ENCODE measurements at places on chromosomes 6 and 20.

DNA sequence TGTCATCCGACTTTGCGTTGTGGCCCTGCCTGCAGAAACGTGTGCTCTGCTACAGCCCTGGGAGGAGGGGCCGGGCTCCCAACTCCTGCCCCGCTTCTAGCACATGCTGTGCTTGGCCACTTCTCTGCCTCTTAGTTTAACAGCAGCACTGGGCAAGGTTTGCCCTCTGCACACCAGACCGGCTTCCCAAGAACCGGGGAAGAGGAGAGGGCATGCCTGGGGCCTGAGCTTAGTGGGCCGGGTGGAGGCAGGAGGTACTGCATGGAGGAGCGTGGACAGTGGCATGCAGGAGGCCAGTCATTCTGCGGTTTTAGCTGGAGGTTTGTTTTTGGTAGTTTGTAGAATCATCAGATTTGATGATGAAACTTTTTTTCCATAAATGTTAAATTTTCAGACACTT is 45.5 kb downstream of the CEP43 start:
- no peak for DNase-seq

DNA sequence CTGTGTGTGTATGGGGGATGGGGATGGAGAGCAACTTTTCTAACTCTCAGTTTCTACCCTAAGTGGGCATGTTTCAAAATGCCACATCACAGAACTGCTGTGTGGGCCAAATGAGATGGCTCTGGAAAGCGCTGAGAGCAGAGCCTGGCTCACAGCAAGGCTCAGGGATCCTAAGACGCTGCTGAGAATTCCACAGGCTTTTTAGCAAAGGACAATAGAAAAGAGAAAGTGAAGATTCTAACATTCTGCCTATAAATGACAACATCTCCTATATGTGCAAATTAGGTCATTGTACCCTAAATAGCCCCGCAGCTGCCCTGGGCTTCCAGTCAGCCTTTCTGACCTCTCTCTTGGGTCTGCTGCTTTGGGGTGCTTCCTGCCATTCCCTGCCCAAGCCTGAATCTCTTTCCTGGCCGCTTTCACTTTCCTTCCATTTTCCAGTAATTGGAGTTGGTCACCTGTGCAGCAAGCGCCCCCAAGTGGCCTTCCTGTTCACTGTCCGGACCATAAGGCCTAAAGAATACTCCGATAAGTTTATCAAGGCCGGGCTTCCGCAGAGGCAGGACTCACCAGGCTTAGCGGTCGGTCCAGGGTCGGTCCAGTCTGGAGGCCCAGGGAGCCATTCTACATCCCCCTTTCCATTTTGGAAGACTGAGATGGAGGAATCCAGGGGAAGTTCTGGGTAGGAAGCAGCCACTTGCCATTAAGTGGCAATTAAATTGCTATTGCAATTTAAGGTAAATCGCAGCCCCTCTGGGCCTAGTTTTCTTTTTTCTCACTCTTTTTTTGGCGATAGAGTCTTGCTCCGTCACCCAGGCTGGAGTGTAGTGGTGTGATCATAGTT is 6.7 kb upstream of the DDR1 start:
- peak; percentile 82 for DNase-seq

- no peak for DNase-seq
Observed at GRCh38 chr20:51463998-51464397, 78.5 kb downstream of the NFATC2 start.

GRCh38 chr6:36724514-36725390 is 27.1 kb downstream of the RAB44 start:
- DNase-seq = peak; percentile 48

GRCh38 chr6:28525496-28526039 is at the start of gene GPX5:
TSS of gene GPX5 (plus strand) at chr6:28525881. CDS start at chr6:28526014, 133 bp downstream.
- no peak for DNase-seq

DNA sequence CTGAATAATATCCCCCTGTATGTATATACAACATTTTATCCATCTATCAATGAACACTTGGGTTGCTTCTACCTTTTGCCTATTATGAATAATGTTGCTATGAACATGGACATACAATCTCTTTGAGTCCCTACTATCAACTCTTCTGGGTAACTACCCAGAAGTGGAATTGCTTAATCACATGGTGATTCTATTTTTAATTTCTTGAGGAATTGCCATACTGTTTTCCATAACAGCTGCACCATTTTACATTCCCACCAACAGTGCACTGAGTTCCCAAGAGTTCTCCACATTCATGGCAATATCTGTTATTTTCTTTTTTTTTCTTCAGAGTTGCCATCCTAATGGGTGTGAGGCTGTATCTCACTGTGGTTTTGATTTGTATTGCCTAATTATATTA is 88.3 kb downstream of the ZHX3 start:
- DNase-seq = no peak

DNA sequence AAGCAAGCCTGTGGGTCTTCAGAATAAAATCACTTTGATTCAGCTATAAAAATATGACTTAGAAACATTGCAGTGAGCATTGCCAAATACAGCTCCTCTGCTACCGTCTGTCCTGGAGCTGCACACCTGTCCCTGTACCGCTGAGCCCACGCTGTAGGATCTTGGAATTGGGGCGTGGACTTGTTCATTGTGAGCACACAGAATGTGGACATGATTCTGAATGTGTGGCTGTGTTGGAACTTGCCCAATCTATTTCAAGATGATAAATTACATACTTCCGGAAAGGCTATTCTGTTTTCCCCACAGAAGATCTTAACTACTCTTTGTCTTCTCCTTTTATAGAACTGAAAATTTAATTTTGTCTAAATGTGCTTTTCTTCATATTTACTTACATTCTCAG is 107.3 kb downstream of the UST start:
- DNase-seq = no peak

DNA sequence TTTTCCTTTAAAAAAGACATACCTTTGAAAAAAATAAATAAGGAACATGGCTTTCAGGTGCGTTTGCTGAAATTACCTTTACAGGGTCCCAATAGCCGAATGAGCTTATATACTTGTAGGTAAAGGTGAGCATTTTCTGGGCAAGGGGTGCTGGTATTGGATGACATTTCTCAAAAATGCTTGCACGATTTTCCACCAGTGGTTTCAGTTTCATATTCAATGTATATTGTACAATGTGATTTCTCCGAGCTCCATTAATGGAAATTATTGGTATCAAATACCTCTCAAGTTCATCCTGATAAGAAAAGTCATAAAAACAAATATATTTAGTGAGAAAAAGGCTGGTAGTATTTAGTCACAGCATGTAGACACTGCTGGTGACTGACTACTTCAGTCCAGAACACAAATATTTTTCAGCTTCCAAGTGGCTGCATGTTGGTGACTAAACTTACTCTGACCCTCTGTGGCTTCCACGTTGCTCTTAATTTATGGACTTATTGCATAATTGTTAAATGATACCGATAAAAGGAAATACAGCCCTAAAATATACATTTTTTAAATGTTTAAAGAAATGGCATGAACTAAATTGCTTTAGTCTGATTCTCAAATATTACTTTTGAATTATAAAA is 32.9 kb upstream of the ZBTB24 start:
- peak; percentile 41 for DNase-seq

DNA sequence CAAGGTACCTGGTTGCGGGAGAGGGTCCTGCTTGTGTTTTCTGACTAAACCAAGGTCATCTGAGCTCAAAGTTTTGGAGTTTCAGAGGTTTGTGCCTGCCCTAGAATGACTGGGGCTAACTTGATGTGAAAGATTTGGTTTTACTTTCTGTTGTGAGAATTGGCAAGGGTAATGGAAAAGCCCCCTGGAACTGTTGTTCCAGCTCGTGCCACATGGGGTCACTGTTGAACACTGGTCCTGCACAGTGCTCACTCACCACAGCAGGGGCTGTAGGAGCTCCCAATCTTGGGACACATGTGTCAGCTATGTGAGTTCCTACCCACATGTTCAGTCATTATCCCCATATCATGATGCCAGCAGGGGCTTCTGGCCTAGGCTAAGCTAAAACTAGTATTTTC is 6.5 kb downstream of the TGM6 start:
- peak; percentile 34 for DNase-seq

- DNase-seq = no peak
Observed at GRCh38 chr20:24016607-24017457, 28.3 kb upstream of the GGTLC1 start.

GRCh38 chr20:38180781-38181180 is 15.7 kb upstream of the TGM2 start:
- DNase-seq = no peak

- peak; percentile 72 for DNase-seq
Observed at GRCh38 chr6:33197431-33198048, 2.9 kb downstream of the RXRB start.

- DNase-seq = no peak
Observed at GRCh38 chr6:36560822-36561221, 13.5 kb upstream of the STK38 start.

DNA sequence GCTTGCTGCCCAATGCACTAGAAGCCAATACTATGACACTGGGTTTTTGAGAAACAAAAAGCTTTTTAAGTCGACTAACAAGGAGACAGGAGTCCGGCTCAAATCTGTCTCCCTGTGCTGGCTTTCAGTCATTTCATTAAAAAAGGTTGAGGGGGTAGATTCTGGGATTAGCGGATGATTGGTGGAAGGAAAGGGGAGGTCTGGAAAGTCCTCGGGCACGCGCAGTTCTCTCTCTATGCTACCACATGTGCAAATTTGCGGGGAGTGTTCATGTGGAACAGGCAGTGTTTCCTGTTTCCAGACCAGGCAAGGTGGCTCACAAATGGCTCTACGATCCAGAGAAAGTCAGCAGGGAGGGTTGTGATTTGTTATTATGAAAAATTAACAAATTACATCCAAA is 89.1 kb upstream of the TOX2 start:
- DNase-seq = no peak

- no peak for DNase-seq
Observed at GRCh38 chr6:112287577-112288225, 33.3 kb upstream of the LAMA4 start.
